Smooth muscle cell of the coronary artery (primary cell): ENCODE measurements at places on chromosomes 5 and 9. TPM values are rescaled to one million over a fixed set of nuclear protein-coding genes. Genes with fewer than 3 reads are reported as not detected.

Gene PCDHGC5
- total RNA-seq: 1.4 and 1.8 TPM in 2 replicates

Gene PALM2AKAP2
- total RNA-seq: 10.6 and 18.8 TPM in 2 replicates

Gene TRAF1
- 1.6 TPM in 2 replicates for total RNA-seq

Gene SEC61B
- total RNA-seq: 33.3 and 119 TPM in 2 replicates

Gene RFK
- 7.3 and 14.7 TPM in 2 replicates for total RNA-seq

Gene CCDC192
- not detected in 2 replicates for total RNA-seq
